ENCODE measurements at places on chromosomes 6 and 20.

GRCh38 chr6:167487749-167488664 is 163.1 kb downstream of the TTLL2 start:
- no peak for DNase-seq

GRCh38 chr20:1935696-1936366 is 40.6 kb downstream of the SIRPA start:
- no peak for DNase-seq

DNA sequence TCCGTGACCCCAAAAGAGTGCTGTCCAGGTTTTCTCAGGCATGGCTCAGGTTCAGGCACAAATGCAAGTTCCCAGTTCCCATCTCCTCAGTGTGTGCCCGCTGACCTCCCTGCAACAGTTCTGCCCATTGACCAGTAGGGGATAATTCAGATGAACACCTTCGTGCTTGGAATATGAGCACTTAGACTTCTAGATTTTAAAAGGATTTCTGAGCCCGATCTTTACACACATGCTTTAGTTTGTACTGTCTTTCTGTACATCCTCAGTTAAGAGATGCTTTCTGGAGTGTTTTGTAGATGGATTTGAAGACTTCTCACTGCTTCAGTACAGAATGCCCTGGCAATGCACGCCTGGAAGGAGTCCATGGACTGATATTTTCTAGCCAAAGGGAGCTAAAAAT is 239.6 kb upstream of the PLCB4 start:
- no peak for DNase-seq

- DNase-seq = no peak
Observed at GRCh38 chr6:609905-610304, 47.0 kb downstream of the HUS1B start.

DNA sequence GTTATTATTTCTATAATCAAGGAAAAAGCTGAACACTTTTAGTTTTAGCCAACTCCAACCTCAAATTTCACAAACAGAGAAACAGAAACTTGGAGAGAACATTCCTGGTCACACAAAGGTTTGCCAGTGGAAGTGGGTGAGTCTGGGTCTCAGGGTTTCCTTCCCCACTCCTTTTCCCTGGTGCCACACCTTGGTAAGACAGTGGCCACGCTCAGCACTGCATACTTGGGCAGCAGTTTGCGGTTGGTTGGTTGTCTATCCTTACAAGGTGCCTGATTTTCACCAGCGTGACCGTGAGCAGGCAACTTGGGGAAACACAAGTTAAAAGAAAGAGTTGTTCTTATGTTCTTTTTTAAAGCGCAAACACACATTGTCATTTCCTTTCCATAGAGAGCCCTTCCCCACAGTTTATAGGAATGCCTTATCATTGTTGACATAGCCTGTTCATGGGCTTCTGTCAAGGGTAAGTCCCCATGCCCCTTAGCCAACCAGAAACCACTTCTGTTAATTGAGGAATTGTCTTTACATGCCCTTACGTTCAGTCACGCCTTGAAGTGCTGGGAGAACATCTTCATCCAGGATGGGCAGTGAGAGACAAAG is 82.2 kb downstream of the RIN2 start:
- DNase-seq = no peak

DNA sequence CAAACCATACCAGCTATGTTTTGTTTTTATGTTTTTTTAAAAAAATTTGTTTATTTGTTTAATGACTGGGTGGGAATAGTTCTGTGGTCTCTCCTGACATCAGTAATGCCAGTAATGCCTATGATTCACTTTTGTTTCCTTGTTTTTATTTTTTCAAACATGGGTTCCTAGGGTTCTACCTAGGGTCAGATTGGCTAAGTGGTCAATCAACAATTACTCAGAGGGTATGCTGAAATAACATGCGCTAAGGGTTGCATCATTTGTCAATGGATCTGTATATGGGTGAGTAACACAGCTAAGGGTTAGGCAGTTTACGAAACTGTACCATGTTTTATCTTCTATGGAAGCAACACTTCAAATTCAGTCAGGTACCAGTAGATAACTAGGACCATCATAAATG is 583.8 kb upstream of the GJE1 start:
- DNase-seq = no peak

DNA sequence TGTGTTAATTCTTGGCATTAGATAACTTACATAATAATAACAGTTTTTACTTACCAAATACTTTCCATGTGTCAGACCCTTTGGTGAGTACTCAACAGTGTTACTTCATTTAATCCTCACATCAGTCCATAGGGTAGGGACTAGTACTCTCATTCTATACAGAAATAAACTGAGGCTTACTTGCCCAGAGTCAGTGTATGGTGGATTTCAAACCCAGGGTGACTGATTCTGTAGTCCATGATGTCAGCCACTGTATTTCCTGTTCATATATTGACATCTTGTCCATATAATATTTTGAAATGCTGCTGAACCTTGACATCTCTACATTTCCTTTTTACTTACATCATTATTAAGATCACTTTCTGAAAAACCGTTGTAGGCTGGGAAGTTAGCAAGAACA is 2.5 kb upstream of the PNLDC1 start:
- DNase-seq = no peak

DNA sequence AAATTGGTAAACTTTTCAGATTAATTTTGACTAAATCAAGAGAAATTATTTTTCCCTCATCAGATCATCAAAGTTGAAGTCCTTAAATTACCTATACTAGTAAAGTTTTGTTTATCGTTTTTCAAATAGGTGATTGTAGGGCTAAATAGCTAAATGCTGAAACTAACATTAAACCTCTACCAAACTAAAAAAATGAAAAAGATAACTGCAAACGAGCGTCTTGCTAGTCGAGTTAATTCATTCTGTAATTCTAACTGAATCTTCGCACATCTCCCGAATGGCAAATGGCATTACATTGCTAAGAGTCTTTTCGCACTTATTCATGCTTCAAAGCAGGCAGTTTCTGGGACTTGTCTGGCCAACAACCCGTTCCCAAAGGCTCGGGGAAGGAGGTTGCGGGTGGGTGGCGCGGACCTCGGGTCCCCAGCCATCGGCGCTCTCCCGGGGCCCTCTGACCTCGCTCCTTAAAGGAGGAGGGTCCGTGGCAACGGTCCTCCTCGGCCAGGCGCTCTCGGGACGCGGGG is 43.8 kb downstream of the POPDC3 start:
- no peak for DNase-seq

DNA sequence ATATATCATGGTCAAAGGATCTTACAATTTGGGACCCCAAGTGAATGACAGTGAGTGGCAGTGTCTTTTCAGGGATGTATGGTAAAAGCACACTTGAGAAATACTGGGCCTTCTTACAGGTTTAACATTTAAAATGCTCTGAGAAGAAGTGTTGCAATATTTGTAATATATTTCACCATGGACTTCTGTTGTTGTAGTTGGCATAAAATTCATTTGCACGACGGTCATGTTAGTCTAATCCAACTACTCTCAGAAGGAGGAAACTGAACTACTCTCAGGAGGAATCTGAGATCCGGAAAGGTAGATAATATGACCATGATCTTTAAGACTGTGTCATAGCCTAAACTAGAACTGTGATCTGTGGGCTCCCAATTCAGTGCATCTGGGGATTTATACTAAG is 700.1 kb downstream of the HDGFL1 start:
- DNase-seq = no peak

- no peak for DNase-seq
Observed at GRCh38 chr6:159126590-159126989, 42.6 kb upstream of the FNDC1 start.

DNA sequence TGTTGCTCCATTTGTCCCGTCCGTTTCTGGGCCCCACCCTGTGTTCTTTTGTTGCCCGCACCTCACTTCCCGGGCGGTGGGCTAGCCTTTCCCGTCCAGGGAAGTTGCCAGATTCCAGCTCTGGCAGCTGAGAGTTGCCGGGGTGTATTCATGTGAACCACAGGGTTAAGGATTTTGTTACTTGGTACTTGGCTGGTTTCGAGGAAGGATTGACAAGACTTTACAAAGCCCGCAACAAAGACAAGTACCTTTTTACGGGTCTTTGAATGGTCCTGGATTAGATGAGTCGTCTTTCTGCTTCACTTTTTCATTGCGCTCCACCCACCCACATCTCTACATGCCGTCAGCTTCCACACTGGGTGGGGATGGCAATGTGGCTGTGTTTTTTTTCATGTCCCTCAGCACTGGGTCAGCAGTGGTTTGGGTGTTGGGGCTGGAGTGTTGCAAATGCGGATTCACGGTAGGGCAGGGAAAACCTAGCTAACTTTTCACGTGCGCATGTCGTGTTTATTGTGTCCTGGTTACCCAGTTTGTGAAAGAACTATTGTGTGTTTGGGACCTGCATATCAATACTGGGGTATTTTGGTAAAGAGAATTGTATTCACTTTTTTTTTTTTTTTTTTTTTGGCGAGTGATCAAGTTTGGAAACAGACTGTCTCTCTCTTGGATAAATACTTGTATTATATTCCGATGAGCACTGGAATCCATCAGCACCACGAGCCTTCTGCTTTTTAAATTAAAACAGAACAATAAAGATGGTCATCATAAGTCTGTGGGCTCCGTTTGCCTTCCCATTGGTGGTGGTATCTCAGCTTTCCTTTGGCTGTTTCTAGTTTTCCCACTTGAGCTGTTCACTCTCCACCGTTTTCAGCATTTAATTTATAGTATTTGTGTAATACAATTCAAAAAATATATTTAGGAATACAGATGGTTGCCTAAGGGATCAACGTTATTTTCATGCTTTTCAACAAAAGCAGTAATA is 1.2 kb downstream of the DUSP22 start:
- no peak for DNase-seq

DNA sequence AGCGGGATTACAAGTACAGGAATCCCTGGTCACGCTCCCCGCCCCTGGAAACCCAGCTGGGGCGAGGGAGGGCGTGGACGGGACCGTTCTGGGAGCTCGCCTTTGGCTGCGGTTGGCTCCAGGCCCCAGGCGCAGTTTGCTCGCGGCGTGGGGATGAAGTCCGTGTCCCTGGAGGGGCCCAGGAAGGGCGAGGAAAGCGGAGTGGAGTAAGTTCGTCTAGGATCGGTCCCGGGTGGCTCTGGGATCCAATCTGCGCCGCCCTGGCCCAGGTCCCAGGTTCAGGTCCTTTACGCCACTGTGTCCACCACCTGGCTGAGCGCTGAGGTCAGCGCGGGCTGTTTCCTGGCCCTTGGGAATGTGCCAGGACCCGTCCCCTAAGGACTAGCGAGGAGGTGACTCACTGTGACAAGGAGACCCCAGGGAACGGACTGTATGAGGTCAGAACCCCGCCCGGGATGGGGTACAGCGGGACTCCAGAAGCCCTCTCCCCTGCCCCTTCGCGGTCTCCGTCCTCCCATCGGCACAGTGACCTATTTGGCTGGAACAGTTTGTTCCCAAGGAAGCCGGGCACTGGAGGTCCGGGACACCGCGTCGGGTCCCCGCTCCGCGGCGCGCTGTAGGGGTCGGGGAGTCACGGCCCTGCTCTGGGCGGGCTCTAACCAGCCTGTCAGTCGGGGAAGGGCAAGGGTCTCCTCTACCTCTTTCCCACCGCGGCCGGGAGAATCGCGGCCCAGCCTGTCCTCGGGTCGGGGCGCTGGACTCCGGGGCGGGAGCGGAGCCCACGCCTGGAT is 724 bp downstream of the CDKN1A start:
- no peak for DNase-seq

DNA sequence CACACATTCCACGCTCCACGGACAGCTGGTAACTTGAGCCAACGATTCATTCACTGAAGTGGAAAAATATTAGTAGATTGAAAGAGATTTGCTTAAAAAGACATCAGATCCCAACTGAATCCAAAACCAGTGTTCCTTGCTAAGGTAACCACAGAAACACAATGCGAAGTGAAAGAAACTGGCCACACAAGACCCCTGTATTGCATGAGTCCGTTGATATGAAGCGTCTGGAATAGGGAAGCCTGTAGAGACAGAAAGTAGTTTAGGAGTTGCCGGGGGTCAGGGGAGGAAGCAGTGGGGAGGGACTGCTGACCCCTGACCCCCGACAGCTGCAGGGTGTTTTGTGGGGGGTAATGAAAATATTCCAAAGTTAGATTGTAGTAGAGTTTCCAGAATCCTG is 10.0 kb downstream of the PCK1 start:
- no peak for DNase-seq

DNA sequence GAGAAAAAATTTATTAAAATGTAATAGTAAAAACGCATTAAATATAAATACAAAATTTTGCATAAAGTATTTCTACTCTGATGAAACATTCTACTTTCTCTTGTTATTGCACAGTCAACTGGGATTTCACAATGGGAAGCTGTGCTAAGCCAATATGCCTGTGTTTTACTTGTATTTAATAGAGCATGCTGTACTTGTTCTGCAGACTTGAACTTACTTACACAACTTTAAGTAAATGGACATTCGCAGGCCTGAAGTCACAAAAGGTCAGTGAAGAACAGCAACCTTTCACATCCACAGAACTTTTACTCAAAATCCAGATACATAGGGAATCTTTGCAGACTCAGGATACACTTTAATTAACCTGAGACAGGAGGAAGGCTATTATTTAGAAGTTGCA is 409.5 kb downstream of the BTBD3 start:
- no peak for DNase-seq

DNA sequence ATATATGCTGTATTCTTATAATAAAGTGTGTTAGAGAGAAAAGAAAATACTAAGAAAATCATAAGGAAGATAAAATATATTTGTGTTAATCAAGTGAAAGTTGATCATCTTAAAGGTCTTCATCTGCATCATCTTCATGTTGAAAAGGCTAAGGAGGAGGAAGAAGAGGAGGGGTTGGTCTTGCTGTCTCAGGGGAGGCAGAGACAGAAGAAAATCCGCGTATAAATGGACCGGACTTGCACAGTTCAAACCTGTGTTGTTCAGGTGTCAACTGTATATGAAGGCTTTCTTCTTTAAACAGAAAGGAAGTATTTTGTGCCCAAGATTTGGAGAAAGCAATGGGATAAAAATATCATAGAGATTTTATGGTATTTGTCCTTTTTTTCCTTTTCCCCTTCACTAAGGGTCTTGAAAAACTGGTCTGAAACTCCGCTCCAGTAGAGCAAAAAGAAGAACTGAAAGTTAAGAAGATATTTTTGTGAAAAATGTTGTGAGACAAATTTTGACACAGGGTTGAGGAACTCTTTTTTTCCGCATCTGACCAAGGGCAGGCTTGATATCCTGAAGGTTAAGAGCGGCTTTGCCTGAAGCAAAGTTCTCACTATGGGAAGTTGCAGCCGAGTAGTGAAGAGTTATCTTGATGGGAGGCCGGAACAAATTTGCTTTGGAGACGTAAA is 350.7 kb downstream of the LAMA2 start:
- DNase-seq = no peak

DNA sequence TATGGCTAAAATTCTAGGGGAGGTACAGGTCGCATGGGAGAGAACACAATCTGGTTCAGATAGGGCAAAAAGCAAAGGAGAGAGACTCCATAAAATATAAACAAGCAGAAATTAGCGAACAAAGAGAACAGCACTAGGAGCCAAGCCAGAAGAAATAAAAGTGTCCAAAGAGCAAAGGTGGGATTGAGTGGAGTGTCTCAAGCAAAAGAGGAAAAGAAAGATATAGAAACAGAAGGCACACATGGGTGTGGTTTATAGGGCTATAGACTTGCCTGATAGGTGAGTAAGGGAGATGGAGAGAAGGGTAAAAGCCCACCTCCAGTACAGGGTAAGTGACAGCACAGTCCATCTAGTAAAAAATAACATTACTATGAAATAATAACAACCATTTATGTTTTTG is 36.5 kb upstream of the IRAK1BP1 start:
- no peak for DNase-seq

- DNase-seq = no peak
Observed at GRCh38 chr6:78577585-78577984, 289.8 kb upstream of the IRAK1BP1 start.

GRCh38 chr6:167956983-167957492 is 40.4 kb upstream of the KIF25 start:
- no peak for DNase-seq
